ENCODE measurements at places on chromosomes 16 and 17.

DNA sequence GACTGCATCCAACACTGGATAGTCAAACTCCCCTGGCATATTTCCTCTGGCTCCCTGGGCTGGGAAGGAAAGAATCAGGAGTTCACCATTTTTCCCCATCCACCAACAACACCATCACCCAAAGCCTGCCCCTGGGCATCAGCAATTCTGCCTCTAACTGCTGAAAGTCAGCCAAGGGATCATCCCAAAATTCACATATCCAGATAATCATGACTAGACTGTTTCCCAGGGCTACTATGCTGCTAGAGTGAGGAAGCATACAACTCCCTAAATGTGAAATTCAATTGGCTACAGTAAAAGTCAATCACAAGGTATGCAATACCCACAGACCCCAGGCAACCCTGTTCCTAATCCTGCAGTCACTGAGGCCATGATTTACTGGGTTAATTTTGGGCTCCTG lies 230.6 kb downstream of the C16orf95 start:
- DNase-seq = no peak

- DNase-seq = no peak
These were observed 14.1 kb downstream of the AKAP1 start for GRCh38 chr17:57099165-57099564.

DNA sequence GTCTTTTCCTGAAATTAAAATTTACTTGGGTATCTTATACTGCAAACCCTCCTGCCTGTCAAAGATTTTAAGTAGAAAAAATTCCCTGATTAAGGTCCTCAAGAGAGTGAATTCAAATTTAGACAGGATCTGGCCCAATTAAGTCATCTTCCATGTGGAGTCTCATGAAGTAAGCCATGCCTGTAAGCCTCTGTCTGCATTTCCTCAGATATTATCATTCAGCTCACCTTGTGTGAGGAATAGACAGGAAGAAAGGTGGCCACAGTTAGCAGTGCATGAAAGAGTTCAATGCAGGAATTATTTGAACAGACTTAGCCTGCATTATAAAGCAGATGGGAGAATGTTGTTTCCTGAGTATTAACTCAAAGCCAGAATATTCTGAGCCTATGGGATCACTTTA lies 174.7 kb downstream of the HS3ST3A1 start:
- no peak for DNase-seq

- no peak for DNase-seq
These were observed 234.6 kb downstream of the TMEM114 start for GRCh38 chr16:8355675-8356074.

DNA sequence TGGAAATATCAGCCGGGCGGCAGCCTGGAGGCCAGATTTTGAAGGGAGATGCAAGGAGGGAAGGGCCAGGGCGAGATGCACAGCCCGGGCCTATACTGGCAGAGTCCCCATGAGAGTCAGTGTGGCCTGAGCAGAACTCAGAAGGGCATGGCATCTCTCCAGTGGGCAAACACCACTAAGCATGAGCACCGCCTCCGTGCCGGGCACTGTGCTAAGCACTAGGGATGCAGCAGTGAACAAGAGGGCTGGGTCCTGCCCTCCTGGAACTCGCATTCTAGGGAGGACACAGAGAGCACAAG lies 33.5 kb downstream of the TK2 start:
- no peak for DNase-seq

- DNase-seq = no peak
These were observed 143.9 kb upstream of the HS3ST2 start for GRCh38 chr16:22670044-22670536.

GRCh38 chr17:15998031-15998562 lies 1.4 kb downstream of the ZSWIM7 start:
- no peak for DNase-seq

GRCh38 chr16:84810518-84811273 lies 9.1 kb upstream of the CRISPLD2 start:
- DNase-seq = peak; percentile 4

- no peak for DNase-seq
These were observed 34.3 kb downstream of the CPSF4L start for GRCh38 chr17:73227379-73227778.

GRCh38 chr17:7058831-7059447 lies 15.0 kb upstream of the SLC16A11 start:
- no peak for DNase-seq

All from stimulated activated CD4-positive, alpha-beta T cell treated with anti-CD3 and anti-CD28 coated beads, Interleukin-1b, Interleukin-23, amount 100 ng/mL, for 24 hours (primary cell).